ENCODE measurements at places on chromosomes 4 and X.

GRCh38 chrX:23783589-23784469, 856 bp downstream of the SAT1 start:
- no peak for DNase-seq

GRCh38 chrX:109940411-109940810, 62.5 kb upstream of the TMEM164 start:
- DNase-seq, result no peak

DNA sequence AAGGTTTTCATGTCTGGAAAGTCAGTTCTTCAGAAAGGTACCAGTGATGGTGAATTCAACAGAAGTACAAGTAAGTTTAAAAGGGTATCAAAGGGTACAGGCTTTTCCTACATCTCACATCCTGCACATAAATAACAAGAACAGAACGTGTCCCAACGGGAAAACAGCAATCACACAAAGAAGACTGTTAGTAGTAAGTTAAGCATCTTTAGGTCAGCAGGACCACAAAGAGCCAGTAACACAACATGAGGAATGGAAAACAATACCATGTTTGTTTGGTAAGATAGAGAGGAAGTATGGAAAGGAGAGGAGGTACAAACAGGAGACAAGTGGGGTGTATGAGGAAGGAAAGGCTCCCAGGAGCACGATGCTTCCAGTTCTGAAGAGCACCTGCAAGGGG, 43.2 kb downstream of the SAT1 start:
- DNase-seq, result no peak

- no peak for DNase-seq
Measured at GRCh38 chr4:80685214-80685613, 345.3 kb upstream of the BMP3 start.

DNA sequence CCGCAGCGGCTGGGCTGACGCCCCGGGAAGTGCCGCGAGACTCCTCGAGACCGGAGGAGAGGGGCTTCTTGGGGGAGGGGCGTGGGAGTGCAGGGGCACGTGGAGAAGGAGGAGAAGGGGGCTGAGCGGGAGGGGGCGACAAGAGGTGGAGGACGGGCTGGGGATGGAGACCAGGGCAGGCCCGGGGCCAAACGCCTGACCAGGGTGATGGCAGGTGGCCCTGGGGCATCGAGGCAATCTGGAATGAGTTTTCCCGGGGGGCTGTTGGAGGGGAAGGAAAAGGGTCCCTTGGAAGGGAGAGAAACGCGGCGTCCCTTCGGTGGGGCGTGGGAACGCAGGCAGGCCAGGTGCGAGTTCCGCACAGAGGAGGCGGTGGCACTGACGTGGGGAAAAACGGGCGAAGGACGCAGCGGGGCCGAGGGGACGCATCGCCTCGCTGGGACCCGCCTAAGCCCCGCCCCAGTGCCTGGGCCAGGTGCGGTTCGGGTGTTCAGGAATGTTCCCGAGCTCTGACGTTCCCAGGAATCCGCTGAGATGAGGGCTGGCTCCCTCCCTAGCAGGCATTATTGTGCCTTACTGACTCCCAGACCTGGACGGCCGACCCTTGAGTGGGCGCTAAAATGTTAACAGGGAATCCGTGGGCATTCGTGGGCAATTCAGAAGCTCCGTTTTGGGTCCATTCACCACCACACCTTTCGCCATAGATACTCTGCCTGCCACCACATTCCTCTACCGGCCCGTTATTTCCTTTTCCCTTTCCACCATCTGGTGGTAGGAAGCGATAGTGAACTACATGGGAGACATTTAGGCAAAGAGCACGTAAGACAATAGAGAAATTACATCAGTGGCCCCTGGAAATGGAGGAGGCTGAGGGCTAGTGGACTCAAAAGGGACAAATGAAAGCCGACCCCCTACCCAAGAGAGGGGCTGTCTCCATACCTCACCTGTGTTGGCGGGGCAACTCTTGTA, 795 bp upstream of the SH3KBP1 start:
- DNase-seq, result peak; percentile 87

DNA sequence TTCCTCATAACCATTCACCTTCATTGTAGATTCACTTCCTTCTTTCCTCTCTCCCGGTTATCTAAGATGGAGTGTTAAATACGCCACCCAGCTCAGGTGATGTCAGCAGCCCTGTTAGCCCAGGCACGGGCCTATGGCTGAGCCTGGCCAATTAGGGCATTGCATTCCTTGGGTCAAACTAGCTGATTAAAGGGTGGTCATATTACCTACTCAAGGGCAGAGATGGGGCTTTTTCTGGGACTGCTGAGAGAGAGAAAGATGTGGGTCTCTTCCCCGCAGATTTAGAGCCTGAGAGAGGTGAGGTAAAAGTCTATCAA, 39.9 kb upstream of the AFAP1 start:
- DNase-seq, result no peak

DNA sequence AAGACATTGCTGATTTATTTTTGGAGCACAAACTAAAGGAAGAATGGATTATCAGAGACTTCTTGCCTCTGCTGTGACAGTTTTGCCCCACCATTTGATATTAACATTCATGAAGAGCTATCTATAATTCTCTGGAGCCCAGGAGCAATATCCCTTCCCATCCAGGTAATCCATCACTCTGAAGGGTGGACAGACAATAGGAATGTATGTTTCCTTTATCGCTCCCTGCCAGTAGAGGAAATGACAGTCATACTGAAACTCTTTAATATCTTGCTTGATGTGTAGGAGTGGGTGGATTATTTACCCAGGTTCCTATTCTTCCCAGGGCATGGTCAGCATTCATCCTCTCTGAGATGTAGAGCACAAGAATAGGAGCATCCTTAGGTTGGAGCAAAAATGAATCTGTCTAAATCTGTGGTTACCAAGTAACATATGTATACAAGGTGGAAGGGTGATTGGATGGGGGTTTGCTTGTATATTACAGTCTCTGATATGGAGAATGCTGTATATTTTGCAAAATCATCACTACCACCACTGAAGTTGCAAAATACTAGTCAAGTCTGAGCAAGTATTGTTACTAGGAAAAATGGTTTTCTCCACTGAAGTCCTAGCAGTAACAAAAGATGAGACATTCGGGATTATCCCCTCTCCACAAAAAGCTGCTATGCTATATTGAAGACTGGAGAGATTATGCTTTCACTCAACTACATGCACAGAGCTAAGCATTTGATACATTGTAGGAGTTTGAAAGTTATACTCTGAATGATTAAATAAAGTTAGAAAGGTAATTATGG, 151.6 kb downstream of the CBLL2 start:
- DNase-seq, result no peak

- no peak for DNase-seq
Measured at GRCh38 chr4:48121180-48121579, 12.9 kb downstream of the TXK start.

DNA sequence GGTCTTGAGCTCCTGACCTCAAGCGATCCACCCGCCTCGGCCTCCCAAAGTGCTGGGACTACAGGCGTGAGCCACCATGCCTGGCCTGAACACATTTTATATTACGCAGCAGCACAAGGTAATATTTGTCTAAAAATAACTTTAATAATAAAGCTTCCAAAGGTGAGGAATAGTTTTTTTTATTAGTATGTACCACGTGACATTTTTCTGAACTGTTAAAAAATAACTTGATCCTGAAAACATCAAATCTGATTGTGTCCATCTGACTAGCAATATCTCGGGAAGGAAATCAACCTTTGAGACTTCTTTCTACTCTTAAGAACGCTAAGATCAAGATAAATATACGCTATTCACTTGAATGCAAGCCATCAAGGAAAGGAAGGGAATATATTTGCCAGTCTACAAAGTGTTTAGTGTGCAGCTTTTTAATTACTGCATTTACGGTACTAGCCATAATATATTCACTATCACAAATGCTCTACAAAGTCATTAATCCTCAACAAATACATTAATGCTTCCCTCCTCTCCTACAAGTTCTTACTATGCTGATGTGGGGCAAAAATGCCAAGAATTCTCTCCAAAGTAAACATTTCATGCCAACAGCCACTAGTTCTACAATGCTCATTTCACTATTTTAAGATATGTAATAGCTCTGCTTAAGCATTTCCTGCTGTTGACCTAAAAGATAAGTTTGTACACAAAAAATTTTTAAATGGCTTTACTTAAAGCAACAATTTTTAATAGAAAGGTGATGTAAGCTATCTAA, 143.6 kb downstream of the APBB2 start:
- peak; percentile 48 for DNase-seq

- DNase-seq, result no peak
Measured at GRCh38 chr4:99640676-99641075, 17.0 kb downstream of the C4orf54 start.

GRCh38 chr4:156321203-156321602, 367.5 kb upstream of the CTSO start:
- DNase-seq, result peak; percentile 81

DNA sequence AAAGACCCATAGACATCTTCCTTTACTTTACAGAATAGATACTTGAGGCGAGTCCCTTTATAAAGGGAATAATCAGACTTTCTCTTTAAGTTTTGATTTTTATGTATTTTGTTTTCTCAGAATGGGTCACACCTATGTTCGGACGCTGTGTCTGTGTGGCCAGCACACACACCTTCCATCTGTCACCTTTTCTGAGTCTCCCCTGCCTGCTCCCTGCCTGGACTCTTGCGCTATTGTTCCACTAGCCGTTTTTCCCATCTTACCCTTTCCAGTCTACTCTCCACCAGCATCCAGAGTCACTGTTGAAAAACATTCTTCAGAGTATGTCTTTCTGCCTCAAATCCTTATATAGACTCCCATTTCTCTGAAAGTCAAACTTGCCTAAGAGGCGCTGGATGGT, 236.1 kb downstream of the MAML3 start:
- no peak for DNase-seq

DNA sequence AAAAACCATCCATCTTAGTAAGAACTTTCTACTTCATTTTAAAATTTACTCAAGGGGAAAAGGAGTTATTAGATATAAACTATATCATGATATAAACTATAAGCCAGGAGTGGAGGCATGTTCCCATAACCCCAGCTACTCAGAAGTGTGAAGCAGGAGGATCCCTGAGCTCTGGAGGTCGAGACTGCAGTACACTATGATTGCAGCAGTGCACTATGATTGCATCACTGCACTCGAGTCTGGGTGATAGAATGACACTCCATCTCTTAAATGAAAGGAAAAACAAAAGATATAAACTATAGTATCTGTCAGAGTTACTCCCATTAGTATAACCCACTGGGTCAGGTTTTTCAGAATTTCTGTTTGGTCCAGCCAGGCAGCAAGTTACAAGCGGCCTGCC, 47.6 kb downstream of the RPS3A start:
- no peak for DNase-seq

DNA sequence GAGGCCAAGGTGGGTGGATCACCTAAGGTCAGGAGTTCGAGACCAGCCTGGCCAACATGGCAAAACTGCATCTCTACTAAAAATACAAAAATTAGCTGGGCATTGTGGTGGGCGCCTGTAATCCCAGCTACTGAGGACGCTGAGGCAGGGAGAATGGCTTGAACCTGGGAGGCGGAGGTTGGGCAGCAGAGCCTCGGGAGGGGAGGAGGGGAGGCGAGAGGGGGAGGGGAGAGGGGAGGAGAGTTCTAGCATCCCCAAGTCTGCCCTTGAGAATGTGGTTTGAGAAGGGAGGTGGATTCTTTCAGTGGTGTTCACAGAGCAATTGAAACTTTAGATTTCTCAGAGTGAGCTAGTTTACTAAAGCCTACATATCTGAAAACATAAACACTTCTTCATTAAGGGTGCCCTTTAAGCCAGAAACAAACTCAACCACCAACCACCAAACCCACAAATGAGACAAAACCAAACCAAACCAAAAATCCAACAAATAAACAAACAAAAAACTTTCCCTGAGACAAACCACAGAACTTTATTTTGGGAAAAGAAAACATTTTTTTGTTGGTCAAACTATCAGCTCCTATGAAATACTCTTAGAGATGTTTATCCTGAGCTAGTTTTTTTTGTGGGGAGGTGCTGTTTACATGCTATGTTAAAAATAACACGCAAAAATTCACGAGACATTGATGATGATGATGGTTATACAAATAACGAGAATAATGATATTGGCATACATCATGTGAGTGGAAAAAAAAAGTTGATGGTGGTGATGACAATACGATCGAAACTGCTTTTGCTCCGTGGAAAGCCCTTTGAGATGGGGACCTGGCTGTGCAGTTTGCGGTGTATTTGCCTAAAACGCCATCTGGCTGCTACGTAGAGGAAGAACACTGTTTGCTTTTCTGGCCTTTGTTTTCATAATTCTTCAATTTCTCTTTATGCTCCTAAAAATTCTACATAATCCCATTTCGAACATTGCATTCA, 98.2 kb upstream of the PRKX start:
- peak; percentile 38 for DNase-seq

GRCh38 chr4:184355111-184355604, 119.2 kb downstream of the IRF2 start:
- peak; percentile 90 for DNase-seq

GRCh38 chr4:31045151-31045550, 325.0 kb downstream of the PCDH7 start:
- DNase-seq, result no peak

GRCh38 chrX:31199056-31199839, 127.4 kb upstream of the FTHL17 start:
- no peak for DNase-seq

DNA sequence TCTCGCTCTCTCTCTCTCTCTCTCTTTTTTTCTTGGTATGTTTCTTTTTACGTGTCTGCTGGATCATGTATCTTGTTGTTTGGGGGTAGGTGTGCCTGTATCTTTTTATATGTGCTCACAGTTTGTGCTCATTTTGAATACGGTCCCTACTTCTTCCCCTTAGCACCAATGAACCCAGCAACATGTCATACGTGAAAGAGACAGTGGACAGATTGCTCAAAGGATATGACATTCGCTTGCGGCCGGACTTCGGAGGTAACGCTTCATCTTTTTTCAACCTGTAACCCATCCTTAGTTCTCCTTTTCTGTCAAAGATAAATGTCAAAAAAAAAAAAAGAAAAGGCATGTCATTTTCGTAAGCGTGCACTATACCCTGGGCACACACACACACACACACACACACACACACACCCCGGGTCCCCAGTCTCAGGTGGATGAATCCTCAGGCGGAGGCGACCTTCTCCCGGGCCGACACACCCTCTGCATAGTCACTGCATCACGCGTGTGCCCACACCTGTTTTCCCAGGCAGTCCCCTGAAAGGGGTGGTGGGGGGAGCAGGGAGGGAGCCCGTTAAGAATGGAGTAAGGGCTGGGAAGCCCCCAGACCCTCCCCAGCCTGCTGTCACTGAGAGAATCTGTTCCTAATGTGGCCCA, 511 bp downstream of the GABRB1 start:
- no peak for DNase-seq

- DNase-seq, result no peak
Measured at GRCh38 chr4:39166669-39167068, 15.7 kb upstream of the WDR19 start.

- DNase-seq, result no peak
Measured at GRCh38 chr4:8341691-8342090, 72.1 kb downstream of the HTRA3 start.

GRCh38 chr4:184514121-184514988, 40.0 kb upstream of the IRF2 start:
- DNase-seq, result peak; percentile 83

Data from fibroblast of skin of scalp (primary cell).